Articular chondrocyte of knee joint (primary cell): ENCODE measurements at places on chromosomes 4 and X. TPM values are rescaled to one million over a fixed set of nuclear protein-coding genes. Genes with fewer than 3 reads are reported as not detected.

Gene CYTL1
- 8.6 and 119 TPM in 2 replicates for total RNA-seq

Gene RAB40AL
- total RNA-seq, result 1.5 and 1.6 TPM in 2 replicates

Gene BTK
- not detected in 2 replicates for total RNA-seq

Gene NUDT10
- total RNA-seq, result 3.7 and 4.3 TPM in 2 replicates

Gene RASL11B
- total RNA-seq, result 0.11 TPM in 1 of 2 replicates, not detected in the other

Gene WDR45
- total RNA-seq, result 49.0 and 55.9 TPM in 2 replicates

Gene ZGRF1
- total RNA-seq, result 9.3 and 10.1 TPM in 2 replicates

Gene ZNF157
- total RNA-seq, result 0.22 TPM in 1 of 2 replicates, not detected in the other

Gene SSX1
- not detected in 2 replicates for total RNA-seq

Gene COL4A6
- total RNA-seq, result not detected in 2 replicates

Gene ABCG2
- 0.39 and 0.65 TPM in 2 replicates for total RNA-seq

Gene GPR173
- total RNA-seq, result 2.2 and 2.8 TPM in 2 replicates

Gene GK2
- not detected in 2 replicates for total RNA-seq

Gene BMP15
- not detected in 2 replicates for total RNA-seq

Gene SPANXA1
- 0.22 TPM in 1 of 2 replicates, not detected in the other for total RNA-seq

Gene OCIAD1
- 123 and 151 TPM in 2 replicates for total RNA-seq

Gene SHOX
- total RNA-seq, result 2.2 and 3.2 TPM in 2 replicates

Gene GATA1
- total RNA-seq, result not detected in 2 replicates

Gene EMCN
- 0.43 TPM in 1 of 2 replicates, not detected in the other for total RNA-seq

Gene PPP4R3C
- not detected in 2 replicates for total RNA-seq

Gene FDCSP
- not detected in 2 replicates for total RNA-seq

Gene MAGEC2
- not detected in 2 replicates for total RNA-seq

Gene SSX7
- not detected in 2 replicates for total RNA-seq

Gene ASMT
- total RNA-seq, result not detected in 2 replicates

Gene EXOC1L
- not detected in 2 replicates for total RNA-seq

Gene PALLD
- 47.6 and 61.5 TPM in 2 replicates for total RNA-seq
